SW480 (cell line): ENCODE measurements at places on chromosomes 16 and 17.
A peak's percentile ranks its signal among the peaks of the same experiment; 100 is the strongest.

DNA sequence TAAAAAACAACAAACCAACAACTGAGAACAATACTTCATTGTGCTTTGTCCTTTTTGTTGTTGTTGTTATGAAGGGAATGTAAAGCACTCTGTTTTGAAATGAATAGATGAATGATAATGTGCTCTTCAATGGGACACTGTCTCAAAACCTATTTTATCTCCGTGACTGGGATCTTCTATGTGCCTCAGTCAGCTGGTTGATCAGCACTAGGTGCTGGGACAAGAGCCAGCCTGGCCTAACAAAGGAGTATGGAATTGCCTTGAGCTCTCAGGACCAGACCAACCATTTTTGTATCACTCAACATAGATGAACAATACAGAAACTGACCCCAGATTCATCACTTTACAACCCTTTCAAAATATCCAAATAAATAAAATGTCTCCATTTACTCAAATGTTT lies 440.2 kb downstream of the KCNJ2 start:
- no peak for DNase-seq

GRCh38 chr16:65660390-65660789 lies 538.5 kb upstream of the CDH11 start:
- no peak for DNase-seq

- peak; percentile 75 for DNase-seq
Observed at GRCh38 chr17:65100316-65101140, 36.6 kb upstream of the RGS9 start.

- DNase-seq, result no peak
Observed at GRCh38 chr17:51913491-51914205, 244.9 kb downstream of the CA10 start.

GRCh38 chr16:70437017-70437581 lies 1.8 kb downstream of the ST3GAL2 start:
- no peak for DNase-seq

- no peak for DNase-seq
Observed at GRCh38 chr17:35183332-35183731, 10.9 kb downstream of the SLC35G3 start.

DNA sequence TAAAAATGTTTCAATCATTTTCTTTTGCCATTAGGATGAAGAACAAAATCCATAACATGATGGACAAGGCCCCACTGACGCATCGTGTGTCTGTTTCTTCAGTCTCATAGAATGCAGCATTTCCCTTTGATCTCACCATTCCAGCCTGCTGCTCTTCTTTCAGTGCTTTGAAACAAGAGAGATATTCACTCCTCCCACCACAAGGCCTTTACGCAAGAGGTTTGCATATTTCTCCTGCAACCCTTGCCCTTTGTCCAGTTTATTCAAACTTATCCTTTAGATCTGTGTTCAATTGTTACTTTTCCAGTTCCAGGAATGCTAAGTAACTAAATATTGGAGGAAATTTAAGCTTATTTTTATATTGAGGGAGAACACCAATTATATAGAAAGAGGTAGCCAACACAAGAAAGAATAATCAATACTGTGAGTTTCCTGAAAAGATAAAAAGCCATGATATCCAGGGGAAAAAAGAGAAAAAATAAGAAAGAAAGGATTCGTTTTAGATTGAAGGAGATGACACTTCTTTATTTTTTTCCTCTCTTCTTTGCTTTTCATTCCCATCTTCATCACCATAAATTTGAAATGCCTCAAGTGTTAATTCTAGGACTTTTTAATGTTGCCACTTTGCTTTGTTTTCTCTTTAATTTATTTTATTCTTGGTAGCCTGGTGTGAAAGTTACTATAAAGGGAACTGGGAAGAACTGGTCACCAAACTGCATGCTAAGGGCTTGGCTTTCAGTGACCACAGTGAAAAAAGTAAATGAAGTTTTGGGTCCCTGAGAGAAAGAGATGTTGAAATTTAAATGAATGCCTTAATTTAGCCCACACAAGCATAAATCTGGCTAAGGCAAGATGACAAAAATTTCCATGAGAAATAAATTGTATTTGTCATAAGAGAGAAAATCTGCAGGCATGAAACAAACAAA lies 102.1 kb downstream of the KIF2B start:
- peak; percentile 84 for DNase-seq

- no peak for DNase-seq
Observed at GRCh38 chr16:88597856-88598491, 27.8 kb downstream of the ZC3H18 start.

- DNase-seq, result no peak
Observed at GRCh38 chr17:64653985-64654355, 8.1 kb downstream of the SMURF2 start.

- DNase-seq, result no peak
Observed at GRCh38 chr17:50046667-50047066, 9.2 kb upstream of the ITGA3 start.

- peak; percentile 53 for DNase-seq
Observed at GRCh38 chr17:43169561-43170139, 1.4 kb upstream of the NBR1 start.

DNA sequence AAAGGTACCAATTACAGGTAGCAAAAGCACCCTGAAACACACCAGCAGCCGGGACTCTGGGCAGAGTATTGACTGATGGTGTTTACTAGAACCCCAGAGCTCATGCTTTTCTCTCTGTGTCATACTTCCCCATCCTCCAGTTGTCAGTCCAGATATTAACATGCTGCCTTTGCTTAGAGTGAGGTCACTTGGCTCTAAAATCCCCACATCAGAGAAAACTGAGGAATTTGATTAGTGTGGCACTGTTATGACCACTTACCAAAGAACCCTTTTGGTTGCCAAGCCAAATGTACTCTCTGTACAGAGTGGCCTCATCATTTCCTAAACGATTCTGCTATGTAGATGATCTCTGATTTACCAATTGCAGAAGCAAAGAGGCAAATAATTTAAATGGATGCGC lies 80.4 kb downstream of the ABCC12 start:
- DNase-seq, result no peak

DNA sequence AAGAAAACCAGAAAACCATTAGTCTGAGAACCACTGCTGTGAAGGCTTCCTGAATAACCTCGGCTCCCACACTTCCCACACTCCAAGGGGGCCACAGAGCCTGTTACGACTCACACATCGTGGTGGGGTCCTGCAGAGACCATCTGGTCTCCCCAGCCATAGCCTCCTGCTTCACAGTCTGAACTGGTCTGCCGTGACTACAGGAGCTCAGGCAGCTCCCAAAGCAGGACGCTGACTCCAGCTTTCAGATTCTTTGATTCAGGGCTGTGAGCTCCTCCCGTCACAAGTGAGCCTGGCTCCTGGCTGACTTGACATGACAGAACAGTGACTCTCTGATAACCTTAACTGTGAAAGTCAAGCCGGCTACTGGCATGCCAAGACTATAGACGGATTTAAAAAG lies 37.8 kb downstream of the CYB5D2 start:
- DNase-seq, result no peak

DNA sequence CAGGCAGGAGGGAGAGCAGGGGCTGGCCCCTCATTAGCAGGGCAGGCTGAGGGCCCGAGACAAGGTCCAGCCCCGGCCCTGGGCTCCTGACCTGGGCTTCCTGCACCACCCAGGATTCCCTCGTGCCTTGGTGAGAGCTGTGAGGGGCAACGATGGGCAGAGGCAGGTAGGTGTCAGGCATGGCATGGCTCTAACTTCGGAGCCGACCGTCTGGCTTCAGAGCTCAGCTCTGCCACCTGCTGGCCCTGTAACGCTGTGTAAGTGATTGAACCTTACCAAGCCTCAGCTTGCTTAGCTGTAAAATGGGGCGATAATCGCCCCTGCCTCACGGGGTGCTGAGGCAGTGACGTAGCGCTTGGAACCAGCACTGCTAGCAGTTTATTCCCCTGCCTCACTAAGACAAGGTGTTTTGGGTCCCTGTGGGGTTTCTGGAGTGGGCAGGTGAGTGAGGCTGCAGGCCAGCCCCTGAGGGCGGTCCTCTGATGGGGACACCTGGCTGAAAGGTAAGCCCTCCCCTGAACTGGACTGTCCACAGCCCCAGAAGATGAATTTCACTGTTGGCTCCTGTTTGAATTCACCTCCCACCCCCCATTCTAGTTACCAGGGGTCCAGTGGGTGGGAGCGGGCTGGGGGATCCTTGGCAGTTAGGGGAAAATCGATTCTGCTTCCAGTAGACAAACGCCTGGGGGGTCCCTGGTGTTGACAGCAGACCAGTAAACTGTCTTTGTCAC lies 184.8 kb upstream of the GSE1 start:
- DNase-seq, result peak; percentile 58

- DNase-seq, result no peak
Observed at GRCh38 chr16:89246383-89246902, 28.9 kb downstream of the ZNF778 start.

GRCh38 chr17:18981642-18982424 lies 22.7 kb downstream of the FAM83G start:
- DNase-seq, result peak; percentile 44

DNA sequence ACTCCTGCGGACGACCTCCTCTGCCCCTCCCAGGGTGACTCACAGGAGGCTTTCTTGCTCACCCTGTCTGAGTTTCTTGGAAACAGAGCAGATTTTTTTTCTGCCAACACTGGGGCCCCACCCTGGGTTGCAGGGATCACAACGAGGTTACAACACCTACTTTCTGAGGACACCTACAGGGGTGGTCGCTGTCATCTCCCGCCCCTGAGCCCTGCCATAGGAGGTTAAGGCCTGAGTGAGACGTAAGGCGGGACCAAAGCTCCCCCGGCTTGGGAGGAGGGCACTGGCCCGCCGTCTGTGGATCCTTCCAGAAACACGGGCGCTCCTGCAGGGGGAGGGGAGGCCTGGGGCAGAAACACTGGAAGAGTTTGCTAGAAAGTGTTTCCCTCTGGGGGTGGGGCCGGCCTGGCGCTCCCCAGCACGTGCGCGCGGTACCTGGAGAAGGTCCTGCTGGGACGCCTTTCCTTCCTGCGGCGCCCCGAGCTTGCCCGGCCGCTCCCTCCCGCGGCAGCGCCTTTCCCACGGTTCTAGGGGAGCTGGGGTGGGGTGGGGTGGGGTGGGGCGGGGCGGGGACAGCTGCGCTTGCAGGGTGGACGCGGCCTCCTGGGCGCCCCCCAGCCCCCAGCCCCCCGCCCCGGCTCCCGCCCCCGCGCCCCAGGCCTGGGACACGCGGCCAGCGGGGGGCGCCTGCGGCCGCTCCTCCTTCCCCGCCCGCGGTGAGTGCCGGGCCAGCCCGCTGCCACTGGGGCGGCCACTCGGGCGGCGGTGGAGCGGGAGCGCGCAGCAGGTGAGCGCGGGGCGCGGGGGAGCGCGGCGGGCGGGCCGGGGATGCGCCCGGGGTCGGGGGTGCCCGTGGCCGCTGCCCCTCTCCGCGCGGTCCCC lies 20.7 kb upstream of the ADCY7 start:
- peak; percentile 48 for DNase-seq

DNA sequence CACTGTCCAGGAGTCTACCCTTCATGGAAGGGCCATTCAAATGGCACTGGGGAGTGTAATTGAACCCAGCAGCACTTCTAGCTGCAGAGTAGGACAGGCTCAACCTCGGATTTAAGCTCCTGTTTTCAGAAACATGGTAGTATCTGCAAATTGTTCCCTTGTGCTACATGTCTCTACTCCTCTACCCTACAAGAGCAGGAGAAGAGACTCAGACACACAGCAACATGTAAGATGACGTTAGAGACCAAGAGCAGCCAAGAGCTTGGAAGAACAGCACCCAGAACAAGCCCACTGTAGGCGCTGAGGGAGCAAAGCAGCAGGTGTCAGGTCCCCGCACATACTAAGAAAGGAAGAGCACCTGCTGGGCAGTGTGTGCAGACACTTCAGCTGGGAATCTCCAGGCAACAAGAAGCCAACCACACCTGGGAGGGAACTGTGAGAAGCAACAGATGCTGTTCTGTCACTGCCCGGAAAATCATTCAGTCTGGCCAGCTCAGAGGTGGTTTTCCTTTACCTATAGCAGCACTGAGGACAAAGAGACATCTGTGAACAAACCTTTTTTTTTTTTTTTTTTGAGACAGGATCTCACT lies 35.6 kb upstream of the MNT start:
- no peak for DNase-seq

GRCh38 chr17:72977771-72978417 lies 114.6 kb downstream of the SLC39A11 start:
- peak; percentile 95 for DNase-seq

DNA sequence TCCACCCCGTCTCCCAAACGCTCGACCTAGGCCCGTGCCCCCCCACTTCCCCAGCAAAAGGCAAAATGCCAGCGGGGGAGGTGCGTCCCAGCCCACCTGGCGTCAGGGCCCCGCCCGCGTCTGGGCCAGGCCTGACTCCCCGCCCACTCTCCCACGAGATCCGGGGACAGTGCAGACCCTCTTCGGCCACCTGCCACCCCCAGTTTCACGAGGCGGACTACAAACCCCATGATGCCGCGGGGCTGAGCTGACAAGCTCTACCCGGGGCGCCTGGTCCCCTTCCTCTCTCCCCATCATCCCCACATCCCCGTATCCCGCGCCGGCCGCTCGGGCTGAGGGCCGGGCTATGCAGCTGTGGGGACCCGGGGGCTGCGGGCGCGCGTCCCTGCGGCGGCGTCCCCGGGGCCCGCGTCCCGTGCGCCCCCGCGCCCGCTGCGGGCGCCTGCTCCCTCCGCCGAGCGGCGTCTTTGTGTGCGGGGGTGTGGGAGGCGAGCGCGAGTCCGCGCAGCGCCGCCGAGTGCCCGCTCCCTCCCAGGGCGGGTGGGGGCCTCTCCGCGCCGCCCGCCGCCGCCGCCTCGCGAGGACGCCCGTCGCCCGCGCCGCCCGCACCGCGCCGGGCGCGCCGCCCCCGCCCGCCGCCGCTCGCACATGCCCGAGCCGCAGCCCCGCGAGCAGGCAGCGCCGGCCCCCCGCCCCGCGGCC lies at the start of gene ANKRD13B:
Gene ANKRD13B, plus strand, starts transcription at position 283 of the 702 bp plus-strand sequence. CDS start 490 bp downstream, outside the sequence.
- DNase-seq, result peak; percentile 62

- DNase-seq, result no peak
Observed at GRCh38 chr17:62666801-62667591, 39.5 kb downstream of the MRC2 start.

DNA sequence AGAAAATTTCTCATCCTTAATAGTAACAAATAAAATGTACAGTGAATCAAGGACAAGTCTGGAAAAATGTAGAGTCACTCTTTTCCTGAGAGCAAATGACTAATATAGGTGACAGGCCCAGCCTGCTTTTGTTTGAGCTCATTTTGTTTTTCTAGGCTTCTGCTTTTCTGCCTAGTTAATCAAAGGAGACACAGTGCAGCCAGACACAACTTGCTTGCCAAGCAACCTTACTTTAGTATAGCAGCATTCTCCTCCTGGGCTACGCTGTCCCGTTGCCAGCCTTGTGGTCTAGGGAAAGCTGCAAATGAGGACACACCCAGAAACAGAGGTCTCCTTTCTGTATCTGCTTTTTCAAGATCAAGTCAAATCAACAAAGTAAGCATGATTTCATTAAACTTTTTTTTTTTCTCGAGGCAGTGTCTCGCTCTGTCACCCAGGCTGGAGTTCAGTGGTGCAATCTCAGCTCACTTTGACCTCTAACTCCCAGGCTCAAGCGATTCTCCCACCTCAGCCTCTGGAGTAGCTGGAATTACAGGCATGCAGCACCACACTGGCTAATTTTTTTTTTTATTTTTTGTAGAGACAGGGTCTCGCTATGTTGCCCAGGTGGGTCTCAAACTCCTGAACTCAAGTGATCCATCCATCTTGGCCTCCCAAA lies 17.2 kb downstream of the GINS3 start:
- no peak for DNase-seq

DNA sequence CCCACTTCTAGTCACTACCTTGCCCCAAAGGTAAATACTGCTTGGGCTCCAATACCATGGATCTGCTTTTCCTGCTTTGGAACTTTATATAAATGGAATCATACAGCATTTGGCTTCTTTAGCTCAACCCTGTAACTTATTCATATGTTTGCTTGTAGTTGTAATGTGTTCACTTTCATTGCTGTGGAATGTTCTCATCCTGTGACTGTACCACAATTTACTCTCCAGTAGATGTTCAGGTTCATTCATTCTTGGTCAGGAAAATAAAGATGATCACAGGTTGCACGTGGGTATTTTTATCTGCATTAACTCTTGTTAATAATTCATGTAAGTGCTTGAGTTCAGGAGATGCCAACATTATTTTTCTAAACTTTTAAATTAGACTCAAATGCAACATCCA lies 6.7 kb upstream of the BEAN1 start:
- DNase-seq, result no peak
